Pons (tissue), 1 donor: ENCODE measurements at places on chromosomes 16 and 17.

GRCh38 chr16:27972500-27972899 is 91.0 kb downstream of the GSG1L start:
- peak; percentile 11 for DNase-seq

DNA sequence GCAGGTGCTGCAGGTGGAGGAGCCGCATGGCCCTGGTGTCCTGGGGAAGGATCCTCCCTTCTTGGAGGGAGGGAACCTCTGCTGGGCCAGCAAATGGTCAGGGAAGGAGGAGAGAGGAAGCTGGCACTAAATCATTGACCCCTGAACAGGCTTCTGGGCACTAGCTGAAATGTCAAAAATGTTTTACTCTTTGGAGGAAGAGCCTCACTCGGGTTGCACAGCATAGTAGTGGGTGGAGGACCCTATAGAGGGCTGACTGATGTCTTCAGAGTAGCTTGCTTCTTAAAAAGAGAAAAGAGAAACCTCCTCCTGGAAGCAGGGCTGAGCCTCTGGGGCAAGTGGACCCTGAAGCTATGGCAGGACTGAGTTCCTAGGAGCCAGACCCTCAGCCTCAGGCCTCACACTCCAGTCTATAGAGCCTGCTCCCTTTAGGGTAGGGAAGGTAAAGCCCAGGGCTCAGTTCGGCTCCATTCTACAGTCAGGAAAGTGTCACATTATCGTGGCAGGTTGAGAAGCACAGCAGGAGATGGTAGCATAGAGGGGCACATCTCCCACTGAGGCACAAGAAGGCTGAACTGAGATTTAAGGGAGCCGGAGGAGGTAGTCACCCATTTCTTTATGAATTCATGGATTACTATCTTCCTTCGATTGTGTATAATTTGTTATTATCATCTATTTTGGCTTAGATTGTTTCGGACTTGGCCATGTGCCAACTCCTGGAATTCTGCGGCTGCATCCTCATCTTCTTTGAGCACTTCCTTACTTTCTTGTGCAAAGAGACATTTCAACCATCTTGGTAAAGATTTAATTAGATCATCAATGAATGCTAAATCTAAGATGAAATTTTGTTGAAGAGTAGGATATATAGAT is 7.3 kb upstream of the CUEDC1 start:
- DNase-seq: no peak

GRCh38 chr17:76702076-76702475 is 8.7 kb downstream of the MXRA7 start:
- DNase-seq: no peak

DNA sequence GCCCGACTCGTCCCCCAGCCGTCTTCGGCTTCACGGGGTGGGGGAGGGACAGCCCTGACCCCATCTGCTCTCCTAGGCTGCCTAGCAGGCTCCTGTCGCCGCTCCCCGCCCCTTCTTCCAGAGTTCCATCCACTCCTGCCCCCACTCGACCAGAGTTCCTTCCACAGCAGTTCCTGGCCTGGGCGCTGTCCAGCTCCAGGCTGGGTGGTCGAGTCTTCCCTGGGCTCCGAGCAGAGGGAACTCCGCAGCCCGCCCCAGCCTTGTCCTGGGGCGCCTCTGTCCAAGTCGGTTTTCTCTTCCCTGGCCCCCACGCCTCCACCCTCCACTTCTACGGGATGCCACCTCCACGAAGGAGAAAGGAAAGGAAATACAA is 1.4 kb downstream of the PYY start:
- DNase-seq: no peak

GRCh38 chr16:28091656-28092055 is 28.1 kb upstream of the GSG1L start:
- DNase-seq: no peak

GRCh38 chr17:12566291-12566690 is 99.4 kb upstream of the MYOCD start:
- DNase-seq: no peak
